ENCODE measurements at places on chromosomes 6 and 20.

- no peaks in the 10 kb centered on the region for H3K27me3 ChIP-seq
- no peak overlapping the region for H3K27ac ChIP-seq
- no peak overlapping the region for H3K4me3 ChIP-seq
These were observed 200.7 kb upstream of the SPTLC3 start for GRCh38 chr20:12808006-12808567.

DNA sequence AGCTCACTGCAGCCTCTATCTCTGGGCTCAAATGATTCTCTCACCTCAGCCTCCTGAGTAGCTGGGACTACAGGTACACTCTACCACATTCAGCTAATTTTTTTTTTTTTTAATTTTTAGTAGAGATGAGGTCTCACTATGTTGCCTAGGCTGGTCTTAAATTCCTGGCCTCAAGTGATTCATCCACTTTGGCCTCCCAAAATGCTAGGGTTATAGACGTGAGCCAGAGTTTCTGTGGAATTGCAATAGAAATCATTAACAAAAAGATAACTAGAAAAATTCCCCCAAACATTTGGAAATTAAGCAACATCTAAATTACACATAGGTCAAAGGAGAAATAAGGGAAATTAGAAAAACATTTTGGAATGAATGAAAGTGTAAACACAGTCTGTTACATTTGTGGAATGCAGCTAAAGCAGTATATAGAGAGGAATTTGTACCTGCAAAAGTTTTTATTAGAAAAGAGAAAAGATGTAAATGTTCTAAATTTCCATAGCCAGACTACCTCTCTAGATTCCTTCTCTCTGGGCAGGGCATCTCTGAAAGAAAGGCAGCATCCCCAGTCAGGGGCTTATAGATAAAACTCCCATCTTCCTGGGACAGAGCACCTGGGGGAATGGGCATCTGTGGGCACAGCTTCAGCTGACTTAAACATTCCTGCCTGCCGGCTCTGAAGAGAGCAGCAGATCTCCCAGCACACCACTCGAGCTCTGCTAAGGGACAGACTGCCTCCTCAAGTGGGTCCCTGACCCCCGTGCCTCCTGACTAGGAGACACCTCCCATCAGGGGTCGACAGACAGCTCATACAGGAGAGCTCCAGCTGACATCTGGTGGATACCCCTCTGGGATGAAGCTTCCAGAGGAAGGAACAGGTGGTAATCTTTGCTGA is 51.3 kb downstream of the ATRN start:
- H3K4me1 ChIP-seq = no peaks in the 10 kb centered on the region
- no peak for DNase-seq
- H3K27ac ChIP-seq = no peak overlapping the region
- no peak overlapping the region for H3K4me3 ChIP-seq

- H3K27ac ChIP-seq = no peak overlapping the region
- no peaks in the 10 kb centered on the region for H3K36me3 ChIP-seq
- H3K4me3 ChIP-seq = no peak overlapping the region
- H3K4me1 ChIP-seq = peaks cover 33% of the 10 kb centered on the region
- DNase-seq = peak; percentile 72
These were observed 211.4 kb upstream of the ECI2 start for GRCh38 chr6:4346659-4347333.

DNA sequence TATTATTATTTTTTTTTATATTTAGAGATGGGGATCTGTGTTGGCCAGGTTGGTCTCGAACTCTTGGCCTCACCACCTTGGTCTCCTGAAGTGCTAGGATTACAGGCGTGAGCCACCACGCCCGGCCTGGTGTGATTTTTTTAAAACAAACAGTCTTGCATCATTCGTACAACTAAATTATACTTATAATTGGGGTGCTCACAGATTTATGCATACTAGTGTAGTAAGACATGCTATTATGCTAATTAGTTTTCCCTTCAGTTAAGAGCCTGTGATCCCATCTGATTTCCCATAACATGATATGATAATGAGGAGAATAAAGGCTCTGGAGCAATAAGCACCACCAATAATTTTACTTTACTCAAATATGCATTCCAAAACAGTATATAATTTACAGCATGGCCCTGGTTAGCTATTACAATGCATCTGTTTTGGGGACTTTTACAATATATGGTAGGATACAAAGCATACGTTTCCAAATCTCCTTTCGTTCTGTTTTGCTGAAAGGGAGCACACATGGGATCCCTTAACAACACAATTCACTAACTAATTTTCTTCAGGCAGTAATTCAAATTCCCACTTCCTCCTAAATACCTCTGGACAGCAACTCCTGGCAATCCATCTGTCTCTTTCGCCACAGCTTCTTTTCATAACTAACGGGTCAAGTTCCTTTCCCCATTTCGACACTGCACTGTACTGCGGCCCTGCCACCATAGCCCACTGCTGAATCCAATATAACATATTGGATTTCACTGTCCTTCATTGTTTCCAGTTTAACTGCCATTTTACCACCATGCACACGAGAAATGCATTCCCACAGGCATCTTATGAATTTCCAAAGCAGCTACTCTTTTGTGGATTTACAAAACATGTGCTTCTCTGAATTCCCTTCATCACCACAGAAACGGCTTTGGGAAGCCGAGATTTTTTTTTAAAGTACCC is 1.7 kb downstream of the NUDT3 start:
- no peak for DNase-seq
- no peaks in the 10 kb centered on the region for H3K27me3 ChIP-seq
- H3K4me3 ChIP-seq = peak overlapping the region; percentile 78
- peak overlapping the region; percentile 96 for H3K27ac ChIP-seq
- H3K36me3 ChIP-seq = no peaks in the 10 kb centered on the region

- DNase-seq = no peak
- peak overlapping the region; percentile 33 for H3K4me3 ChIP-seq
- peaks cover 19% of the 10 kb centered on the region for H3K4me1 ChIP-seq
These were observed 179.8 kb downstream of the FOXA2 start for GRCh38 chr20:22404419-22405170.

GRCh38 chr20:55934146-55934545 is 71.2 kb downstream of the CBLN4 start:
- H3K27me3 ChIP-seq = no peaks in the 10 kb centered on the region
- H3K4me3 ChIP-seq = no peak overlapping the region
- no peaks in the 10 kb centered on the region for H3K36me3 ChIP-seq
- DNase-seq = no peak

- no peaks in the 10 kb centered on the region for H3K4me1 ChIP-seq
- no peak overlapping the region for H3K4me3 ChIP-seq
- no peak overlapping the region for H3K27ac ChIP-seq
These were observed 47.6 kb upstream of the MAP3K4 start for GRCh38 chr6:160943997-160944396.

DNA sequence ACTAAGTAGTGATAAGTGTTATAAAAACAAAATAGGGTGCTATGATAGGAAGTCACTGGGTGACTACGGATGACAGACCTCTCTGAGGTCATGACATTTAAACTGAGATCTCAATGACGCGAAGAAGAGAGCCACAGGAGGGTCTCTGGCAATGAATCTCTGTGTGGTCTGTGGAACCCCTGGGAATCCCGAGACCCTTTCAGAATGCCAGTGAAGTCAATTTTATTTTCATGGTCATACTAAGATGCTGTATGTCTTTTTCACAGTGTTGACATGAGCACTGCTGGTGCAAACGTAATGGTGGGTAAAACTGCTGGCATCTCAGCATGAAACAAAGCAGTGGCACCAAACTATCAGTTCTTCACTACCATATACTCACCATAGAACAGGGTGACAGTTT is 155.0 kb downstream of the GJA10 start:
- no peak overlapping the region for H3K4me3 ChIP-seq
- H3K27me3 ChIP-seq = no peaks in the 10 kb centered on the region
- no peaks in the 10 kb centered on the region for H3K36me3 ChIP-seq
- DNase-seq = no peak

- H3K4me3 ChIP-seq = no peak overlapping the region
- H3K36me3 ChIP-seq = no peaks in the 10 kb centered on the region
- DNase-seq = no peak
- H3K27me3 ChIP-seq = no peaks in the 10 kb centered on the region
- H3K4me1 ChIP-seq = no peaks in the 10 kb centered on the region
These were observed 65.1 kb downstream of the HIVEP1 start for GRCh38 chr6:12077021-12077710.

DNA sequence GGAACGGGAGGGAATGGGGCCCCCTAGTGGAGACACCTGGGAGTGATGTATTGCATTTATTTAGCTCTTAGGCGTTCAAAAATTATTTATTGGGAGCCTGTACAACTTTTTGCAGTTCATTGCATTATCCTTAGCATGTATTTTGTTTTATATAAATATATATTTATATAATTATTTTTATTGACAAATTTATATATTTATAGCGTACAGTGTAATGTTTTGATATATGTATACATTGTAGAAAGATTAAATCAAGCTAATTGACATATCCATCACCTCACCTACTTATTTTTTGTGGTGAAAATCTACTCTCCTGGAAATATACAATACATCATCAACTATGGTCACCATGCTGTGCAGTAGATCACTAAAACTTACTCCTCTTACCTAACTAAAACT is 975 bp downstream of the SIRT5 start:
- no peaks in the 10 kb centered on the region for H3K27me3 ChIP-seq
- peak overlapping the region; percentile 96 for H3K27ac ChIP-seq
- peaks cover 13% of the 10 kb centered on the region for H3K4me1 ChIP-seq
- peaks cover 4% of the 10 kb centered on the region for H3K36me3 ChIP-seq

- H3K4me1 ChIP-seq = no peaks in the 10 kb centered on the region
- H3K4me3 ChIP-seq = no peak overlapping the region
- H3K36me3 ChIP-seq = no peaks in the 10 kb centered on the region
- no peak overlapping the region for H3K27ac ChIP-seq
These were observed 362.4 kb downstream of the UTRN start for GRCh38 chr6:144647406-144647964.

GRCh38 chr6:30914854-30915590 is 984 bp downstream of the VARS2 start:
- H3K27me3 ChIP-seq = no peaks in the 10 kb centered on the region
- H3K27ac ChIP-seq = peak overlapping the region; percentile 90
- H3K4me3 ChIP-seq = peak overlapping the region; percentile 68

DNA sequence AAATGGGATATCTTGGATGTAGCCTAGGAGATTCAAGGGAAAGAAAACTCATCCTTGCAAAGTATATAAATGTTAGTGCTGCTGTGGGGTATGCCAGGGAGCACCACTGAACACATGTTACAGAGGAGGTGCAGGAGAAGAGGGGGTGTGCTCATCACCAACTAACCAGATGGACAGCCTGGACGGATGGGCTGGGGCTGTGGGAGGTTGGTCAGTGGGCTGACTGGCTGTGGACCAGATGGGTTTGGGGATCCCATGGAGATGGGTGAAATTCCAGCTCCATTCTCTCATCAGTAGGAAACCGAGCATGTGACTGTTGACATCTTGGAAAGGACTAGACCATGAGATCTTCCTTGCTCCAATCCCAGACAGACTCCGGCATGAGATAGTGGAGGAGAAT is 201.0 kb downstream of the LRFN2 start:
- H3K27me3 ChIP-seq = no peaks in the 10 kb centered on the region
- H3K4me3 ChIP-seq = no peak overlapping the region
- H3K36me3 ChIP-seq = no peaks in the 10 kb centered on the region
- H3K27ac ChIP-seq = no peak overlapping the region
- H3K4me1 ChIP-seq = no peaks in the 10 kb centered on the region

DNA sequence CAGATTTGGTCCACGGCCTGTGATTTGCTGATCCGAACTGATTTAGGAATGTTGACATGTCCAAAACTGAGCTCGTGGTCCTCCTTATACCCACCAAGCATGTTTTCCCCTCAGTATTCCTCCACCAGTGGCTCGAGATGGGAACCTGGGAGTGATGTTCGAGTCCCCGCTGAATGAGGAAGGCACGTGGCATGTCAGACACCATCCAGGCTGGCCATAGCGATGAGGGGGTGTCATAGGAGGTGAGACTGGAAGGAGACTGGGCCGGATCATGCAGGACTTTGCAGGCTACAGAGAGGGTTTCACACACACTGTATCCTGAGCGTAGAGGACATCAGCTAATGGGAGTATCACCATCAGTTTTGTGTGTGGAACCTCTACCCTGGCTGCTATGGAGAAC is 78.2 kb downstream of the TOX2 start:
- no peak for DNase-seq
- no peaks in the 10 kb centered on the region for H3K27me3 ChIP-seq
- H3K27ac ChIP-seq = no peak overlapping the region
- H3K4me1 ChIP-seq = no peaks in the 10 kb centered on the region

- H3K4me3 ChIP-seq = no peak overlapping the region
- H3K27ac ChIP-seq = peak overlapping the region; percentile 17
- no peaks in the 10 kb centered on the region for H3K27me3 ChIP-seq
- DNase-seq = no peak
- no peaks in the 10 kb centered on the region for H3K36me3 ChIP-seq
These were observed 154.9 kb downstream of the SOX4 start for GRCh38 chr6:21748343-21749056.
